M059J (cell line): ENCODE measurements at places on chromosomes 12 and 14.

DNA sequence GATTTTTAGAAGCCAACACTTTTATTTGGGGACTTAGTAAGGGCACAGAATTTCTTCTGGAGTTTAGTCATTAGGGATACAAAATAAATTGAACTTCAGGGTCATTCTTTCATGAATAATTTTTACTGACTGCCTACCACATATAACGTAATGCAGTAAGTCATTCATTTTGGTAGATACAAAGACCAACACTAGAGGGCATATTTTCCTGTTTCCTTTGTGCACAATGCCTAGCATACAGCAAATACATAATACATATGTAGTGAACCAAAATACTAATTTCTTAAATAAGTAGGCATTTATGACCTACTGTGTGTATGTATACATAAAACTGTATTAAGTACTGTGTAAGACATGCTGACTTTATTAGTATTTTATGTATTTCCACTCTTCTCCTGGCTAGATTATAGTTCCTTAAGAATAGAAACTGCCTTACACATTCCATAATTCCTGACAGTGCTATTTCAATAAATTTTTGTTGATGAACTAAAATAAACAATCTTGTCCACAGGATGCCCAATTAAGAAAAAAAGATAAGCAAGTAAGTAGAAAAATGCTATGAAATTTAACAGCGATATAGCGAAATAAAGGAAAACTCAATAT lies 47.9 kb downstream of the PPP1R12A start:
- DNase-seq = peak; percentile 56

DNA sequence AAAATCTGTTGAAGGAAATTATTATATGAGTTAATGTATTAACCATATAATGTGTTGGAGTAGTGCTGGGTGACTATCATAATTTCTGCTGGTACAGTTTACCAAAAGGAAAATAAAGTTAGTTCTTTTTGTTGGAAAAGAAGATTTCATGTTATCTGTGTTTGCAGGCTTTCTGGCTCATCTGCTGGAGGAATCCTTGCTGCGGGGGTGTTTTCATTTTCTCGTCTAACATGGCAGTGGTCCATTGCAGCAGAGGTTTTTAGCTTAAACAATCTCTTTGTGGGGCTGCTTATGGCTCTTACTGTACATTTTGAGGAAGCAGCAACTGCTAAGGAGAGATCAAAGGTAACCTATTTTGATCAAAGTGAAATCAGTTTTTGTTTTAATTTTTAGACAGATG lies 24.1 kb downstream of the TMEM260 start:
- DNase-seq = no peak

- peak; percentile 24 for DNase-seq
These were observed 85.8 kb upstream of the BCAT1 start for GRCh38 chr12:25034676-25035075.

- DNase-seq = no peak
These were observed 487.5 kb downstream of the TMEM121 start for GRCh38 chr14:106013879-106014376.
